ENCODE measurements at places on chromosomes 1 and 21. TPM values are rescaled to one million over a fixed set of nuclear protein-coding genes. Genes with fewer than 3 reads are reported as not detected.

Gene PLD5
- not detected for total RNA-seq

Gene NECTIN4
- total RNA-seq = 0.20 TPM

Gene MASP2
- not detected for total RNA-seq

Gene SFN
- not detected for total RNA-seq

Gene ZC3H11A
- 62.7 TPM for total RNA-seq

Gene TMCC2
- total RNA-seq = 0.48 TPM

Gene GALE
- 67.8 TPM for total RNA-seq

Gene POFUT2
- 30.3 TPM for total RNA-seq

Gene LCE2C
- total RNA-seq = not detected

Gene HSPA6
- not detected for total RNA-seq

All from RPMI7951 (cell line).